PC-3 (cell line): ENCODE measurements at places on chromosomes 13 and 19.

- DNase-seq = no peak
These were observed 428.4 kb downstream of the COG6 start for GRCh38 chr13:40083841-40084240.

GRCh38 chr13:101204270-101205020, 211.9 kb downstream of the NALCN start:
- DNase-seq = no peak

DNA sequence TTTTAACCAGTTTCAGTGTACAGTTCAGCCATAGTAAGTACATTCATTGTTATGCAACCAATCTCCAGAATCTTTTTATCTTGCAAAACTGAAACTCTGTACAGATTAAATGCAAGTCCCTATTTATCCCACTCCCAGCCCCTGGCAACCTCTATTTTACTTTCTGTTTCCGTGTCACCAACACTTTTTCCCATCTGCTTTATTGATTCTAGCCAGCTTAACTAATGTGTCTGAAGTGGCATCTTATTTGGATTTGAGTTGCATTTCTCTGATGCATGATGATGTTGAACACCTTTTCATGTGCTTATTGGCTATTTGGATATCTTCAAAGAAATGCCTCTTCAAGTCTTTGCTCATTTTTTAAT, 18.9 kb downstream of the SPATA13 start:
- no peak for DNase-seq

- no peak for DNase-seq
These were observed 117.0 kb downstream of the RFC3 start for GRCh38 chr13:33934951-33935371.

GRCh38 chr13:66353664-66354063, 876.5 kb downstream of the PCDH9 start:
- peak; percentile 24 for DNase-seq

- no peak for DNase-seq
These were observed 32.9 kb downstream of the ING1 start for GRCh38 chr13:110746438-110746837.

DNA sequence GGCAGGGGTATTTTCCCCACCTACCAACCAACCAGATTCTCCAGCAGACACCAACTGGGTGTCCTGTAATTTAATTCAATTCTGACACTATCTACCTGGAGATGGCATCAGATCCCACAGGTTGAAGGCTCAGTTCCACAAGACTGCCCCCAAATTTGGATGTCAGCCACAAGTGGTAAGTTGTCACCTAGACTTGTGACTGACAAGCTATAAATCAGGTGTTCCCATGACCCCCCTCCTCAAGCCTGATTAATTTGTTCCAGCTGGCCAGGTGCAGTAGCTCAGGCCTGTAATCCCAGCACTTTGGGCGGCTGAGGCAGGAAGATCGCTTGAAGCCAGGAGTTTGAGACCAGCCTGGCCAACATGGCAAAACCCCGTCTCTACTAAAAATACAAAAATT, 10.6 kb upstream of the HAUS5 start:
- DNase-seq = no peak

- no peak for DNase-seq
These were observed 43.0 kb upstream of the HNRNPA1L2 start for GRCh38 chr13:52599037-52599847.

DNA sequence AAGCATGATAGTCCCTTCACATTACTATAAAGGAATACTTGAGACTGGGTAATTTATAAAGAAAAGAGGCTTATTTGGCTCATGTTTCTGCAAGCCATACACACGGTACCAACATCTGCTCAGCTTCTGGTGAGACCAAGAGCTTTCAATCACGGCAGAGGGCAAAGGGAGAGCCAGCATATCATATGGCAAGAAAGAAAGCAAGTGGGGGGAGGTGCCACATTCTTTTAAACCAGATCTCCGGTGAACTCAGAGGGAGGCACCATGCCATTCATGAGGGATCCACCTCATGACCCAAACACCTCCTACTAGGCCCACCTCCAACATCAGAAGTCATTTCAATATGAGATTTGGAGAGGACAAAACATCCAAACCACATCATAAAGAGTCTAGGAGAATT, 20.3 kb downstream of the XPO4 start:
- DNase-seq = no peak

DNA sequence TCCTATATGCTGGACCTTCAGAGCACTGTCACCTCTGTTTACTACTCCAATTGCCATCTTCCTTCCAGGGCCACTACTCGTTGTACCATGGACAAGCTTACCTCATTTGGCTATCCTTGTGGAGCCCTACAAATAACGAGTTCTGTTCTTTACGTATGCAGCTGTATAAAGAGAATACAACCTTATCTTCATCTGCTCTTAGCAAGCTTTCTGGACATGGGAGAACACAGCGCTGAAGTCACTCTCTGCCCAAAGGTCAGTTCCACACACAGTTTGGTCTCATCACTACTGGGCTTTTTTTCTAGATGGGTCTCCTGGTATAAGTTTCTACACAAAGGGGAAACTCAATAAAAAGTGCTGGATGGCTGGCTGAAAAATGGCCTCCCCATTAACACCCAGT, 88.9 kb downstream of the CDADC1 start:
- no peak for DNase-seq

DNA sequence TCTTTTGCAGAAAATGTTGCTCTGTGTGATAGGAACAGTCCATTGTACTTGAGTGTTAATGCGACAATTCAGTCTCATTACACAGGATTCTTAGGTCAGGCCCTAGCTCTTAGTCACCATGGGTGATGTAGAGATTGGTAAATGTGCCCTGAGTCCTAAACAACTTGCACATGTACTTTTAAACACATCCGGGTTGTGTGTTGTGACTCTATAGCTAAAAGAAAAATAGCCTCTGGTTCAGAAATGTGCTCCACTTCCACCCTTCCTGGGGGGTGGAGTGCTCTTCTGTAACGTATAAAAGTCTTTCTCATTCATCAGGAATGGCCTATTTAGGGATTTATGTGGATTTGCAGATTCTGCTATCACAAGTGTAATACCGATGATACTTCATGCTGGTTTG, 5.2 kb downstream of the SPATA13 start:
- DNase-seq = no peak
